ENCODE measurements at places on chromosomes 12 and 14.

GRCh38 chr12:49537231-49537751 is 1.5 kb upstream of the KCNH3 start:
- DNase-seq, result no peak

DNA sequence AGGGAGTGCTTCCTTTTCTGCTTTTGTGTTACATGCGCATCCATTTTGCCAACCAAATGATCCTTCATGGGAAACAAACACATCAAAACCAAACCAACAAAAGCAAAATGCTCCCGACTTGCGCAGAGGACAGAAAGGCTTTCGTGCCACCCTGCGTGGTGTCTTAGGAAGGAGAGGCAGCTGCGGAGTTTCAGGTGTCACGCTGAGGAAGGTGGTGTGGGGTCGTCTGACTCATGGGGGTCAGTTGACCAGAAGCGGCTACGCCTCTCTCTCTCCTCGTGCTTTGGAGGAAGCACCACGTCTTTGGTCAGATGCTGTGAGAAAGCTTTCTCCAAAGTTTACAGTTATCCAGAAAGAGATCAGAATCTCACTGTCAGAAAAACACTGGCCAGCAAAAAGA is 7.9 kb downstream of the EMP1 start:
- no peak for DNase-seq

- DNase-seq, result no peak
These were observed 78.0 kb upstream of the TTC7B start for GRCh38 chr14:90894241-90894640.

GRCh38 chr12:49054524-49054923 is 6.1 kb downstream of the KMT2D start:
- no peak for DNase-seq

DNA sequence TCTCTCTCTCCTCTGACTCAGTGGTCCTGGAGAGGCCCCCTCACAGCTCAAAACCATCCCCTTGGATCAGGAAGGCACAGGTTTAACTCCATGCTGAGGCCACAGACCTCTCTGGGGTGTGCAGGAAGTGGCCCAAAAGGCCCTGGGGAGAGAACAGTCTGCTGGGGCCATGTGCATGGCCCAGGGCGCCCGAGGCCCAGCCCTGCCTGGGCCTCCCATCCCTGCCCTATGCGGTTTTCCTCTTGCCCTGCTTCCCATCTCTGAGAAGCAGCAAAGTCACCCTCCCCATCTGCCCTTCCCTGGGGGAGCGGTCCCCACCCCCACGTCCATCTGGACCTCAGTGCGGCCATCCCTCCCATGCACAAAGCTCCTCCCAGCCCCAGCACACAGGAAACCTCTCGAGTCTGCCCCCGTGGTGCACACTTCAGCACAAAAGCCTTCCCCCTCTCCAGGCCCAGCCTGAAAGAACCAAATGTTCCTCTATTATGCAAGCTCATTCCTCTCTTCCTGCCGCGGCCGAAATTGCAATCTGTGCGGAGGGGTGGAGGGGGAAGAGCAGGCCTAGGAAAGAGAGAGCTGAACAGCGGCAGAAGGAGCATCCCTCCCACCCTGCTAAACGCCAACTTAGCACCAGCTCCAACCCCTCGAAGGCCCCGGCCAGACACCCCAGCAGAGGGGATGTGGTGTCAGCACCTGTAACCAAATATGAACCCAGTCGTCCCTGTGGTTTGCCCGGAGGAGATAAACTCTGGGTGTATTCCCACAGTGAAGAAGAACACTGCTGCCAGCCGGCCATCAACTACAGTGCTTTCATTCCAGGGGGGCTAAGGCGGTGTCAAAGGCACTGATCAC is 108.5 kb downstream of the SCARB1 start:
- peak; percentile 77 for DNase-seq

DNA sequence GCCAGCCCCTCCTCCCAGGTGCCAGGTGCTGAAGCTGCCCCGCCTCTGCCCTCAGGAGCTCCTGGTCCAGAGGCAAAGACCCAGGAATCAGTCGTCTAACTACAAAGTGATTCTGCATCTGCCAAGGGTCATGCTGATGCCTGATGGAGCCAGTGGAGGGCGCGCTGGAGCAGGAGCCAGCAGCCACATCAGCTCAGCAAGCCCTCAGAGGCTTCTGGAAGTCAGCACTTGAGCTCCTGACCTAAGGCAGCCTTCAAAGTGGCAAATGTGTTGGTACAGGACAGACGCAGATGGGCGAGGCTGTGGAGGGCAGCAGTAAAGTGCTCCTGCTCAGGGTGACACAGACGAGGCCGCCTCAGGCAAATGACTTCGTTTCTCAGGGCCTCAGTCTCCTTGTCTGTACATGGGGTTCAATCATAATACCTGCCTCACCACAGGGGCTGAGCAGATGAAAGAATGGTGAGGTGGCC is 10.9 kb downstream of the C12orf43 start:
- no peak for DNase-seq

DNA sequence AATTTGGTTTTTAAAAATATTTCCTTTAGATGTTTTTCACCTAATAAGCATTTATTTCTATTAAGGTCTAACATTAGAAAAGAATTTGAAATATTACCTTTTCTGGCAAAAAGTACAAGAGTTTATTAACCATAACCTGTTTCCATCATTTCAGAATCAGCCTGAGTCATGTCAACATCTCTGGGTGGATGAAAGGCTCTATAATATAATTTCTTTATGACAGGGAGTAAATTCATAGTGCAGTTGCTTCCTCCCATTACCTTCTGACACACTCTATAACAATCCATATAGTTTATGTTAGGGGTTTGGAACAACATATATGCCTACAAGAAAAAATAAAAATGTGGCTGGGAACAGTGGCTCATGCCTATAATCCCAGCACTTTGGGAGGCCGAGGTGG is 134.5 kb downstream of the SLC2A13 start:
- no peak for DNase-seq

DNA sequence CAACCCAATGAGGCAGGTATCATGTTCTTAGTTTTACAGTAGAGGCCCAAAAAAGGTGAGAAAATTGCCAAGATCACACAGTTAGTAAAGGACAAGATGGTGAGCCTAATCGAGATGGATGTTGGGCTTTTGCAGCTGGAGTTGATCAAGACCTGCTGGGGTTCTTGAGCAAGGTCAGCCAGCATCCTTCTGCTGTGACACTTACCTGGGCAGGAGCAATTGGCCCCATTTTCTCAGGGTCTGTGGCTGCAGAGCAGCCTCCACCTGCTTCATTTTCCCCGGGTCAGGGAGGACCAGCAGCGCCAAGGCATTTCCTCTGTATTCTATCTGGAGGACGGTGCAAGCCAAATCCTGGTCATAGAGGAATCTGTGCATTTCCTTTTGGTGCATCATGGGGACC is 6.5 kb downstream of the SERPINA11 start:
- DNase-seq, result no peak

- DNase-seq, result no peak
These were observed 165.6 kb downstream of the SUDS3 start for GRCh38 chr12:118541934-118542333.

- no peak for DNase-seq
These were observed 28.3 kb upstream of the HIGD1C start for GRCh38 chr12:50924131-50924438.

- no peak for DNase-seq
These were observed 47.7 kb upstream of the EVL start for GRCh38 chr14:100017553-100017952.

DNA sequence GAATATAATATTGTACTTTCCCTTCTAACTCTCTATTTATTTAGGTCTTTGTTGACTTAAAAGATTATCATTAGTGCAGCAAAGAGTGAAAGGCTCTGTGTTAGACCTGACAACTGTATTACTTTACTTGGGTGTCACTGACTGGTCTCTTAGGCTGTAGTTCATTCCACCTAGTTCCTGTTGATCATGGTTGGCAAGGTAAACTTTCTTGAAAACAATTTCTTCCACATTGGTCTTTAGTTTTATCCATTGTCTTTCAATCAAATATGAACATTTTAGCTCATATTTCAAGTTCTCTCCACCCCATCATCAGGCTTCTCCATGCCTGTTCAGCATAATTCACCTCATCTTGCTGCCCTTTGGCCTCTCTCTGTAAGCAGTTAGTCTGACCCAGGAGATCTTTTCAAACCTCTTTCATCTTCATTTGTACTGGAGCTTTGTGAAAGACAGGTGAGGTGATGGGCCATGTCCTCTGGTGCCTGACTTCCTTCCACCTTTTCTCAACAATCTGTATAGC is 32.1 kb upstream of the PPM1H start:
- DNase-seq, result no peak

GRCh38 chr14:64117671-64118402 is 176.3 kb downstream of the ESR2 start:
- no peak for DNase-seq

- no peak for DNase-seq
These were observed 6.0 kb downstream of the HDAC7 start for GRCh38 chr12:47813511-47814196.

- no peak for DNase-seq
These were observed 595.1 kb downstream of the SNAPC1 start for GRCh38 chr14:62357362-62357761.

DNA sequence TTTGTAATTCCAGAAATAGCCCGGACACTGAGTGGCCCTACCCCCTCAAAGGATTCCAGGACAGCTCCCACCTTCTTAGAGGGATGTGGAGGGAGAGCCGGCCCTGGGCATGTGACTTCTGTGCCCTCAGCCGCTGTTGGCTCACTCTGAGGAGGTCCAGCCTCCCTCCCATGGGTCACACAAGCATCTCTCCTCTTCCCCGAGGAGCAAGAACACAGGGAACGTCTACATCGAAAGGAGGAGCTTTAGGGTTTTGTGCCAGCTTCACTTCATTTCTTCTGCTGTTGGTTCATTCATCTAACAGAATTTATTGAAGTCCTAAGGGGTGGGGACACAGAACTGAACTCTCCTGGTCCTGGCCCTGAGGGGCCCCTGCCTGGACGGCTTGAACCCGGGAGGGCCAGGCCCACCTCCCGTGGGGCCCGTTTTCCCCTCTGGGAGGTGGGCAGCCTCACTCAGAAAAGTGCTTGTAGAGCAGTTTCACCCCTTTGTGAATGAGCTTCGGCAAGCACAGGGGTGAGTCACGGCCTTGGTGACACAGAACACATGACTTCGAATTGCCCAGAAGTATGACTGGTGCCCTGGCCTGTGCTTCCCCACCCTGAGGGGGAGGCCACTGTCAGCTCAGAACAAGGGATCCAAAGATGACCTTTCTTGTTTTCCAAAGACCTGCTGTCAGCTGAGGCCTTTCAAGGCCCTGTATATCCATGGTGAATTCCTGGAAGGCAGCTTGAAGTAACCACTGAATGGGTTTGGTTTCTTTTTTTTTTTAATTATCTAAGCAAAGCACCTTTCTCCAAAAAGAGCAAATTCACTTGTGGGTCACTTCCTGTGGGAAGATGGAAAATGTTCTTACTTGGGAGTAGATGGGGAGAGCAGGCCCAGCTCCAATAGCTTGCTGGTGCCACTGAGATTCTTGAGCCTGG is 39.2 kb downstream of the NFKBIA start:
- no peak for DNase-seq

- no peak for DNase-seq
These were observed 93.1 kb upstream of the PKP2 start for GRCh38 chr12:32989705-32990104.

GRCh38 chr14:83860631-83861155 is 1669.3 kb upstream of the FLRT2 start:
- DNase-seq, result no peak

DNA sequence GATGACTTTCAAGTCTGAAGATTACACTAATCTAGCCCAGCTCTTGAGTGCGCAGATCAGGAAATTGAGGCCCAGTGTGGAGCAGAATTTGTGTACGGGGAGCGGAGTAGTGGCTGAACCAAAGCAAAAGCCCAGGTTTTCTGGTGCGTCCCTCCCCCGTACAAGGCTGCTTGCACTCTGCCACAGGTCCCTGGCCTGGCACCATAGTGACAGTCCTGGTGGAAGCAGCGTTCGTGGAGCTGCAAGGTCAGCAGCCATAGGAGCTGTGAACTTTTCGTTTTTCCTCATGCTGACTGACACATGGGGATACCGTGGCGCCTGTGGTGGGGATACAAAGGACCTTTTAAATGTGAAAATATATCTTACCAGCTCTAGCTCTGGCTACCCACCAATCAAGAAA is 1.7 kb downstream of the EVL start:
- no peak for DNase-seq

DNA sequence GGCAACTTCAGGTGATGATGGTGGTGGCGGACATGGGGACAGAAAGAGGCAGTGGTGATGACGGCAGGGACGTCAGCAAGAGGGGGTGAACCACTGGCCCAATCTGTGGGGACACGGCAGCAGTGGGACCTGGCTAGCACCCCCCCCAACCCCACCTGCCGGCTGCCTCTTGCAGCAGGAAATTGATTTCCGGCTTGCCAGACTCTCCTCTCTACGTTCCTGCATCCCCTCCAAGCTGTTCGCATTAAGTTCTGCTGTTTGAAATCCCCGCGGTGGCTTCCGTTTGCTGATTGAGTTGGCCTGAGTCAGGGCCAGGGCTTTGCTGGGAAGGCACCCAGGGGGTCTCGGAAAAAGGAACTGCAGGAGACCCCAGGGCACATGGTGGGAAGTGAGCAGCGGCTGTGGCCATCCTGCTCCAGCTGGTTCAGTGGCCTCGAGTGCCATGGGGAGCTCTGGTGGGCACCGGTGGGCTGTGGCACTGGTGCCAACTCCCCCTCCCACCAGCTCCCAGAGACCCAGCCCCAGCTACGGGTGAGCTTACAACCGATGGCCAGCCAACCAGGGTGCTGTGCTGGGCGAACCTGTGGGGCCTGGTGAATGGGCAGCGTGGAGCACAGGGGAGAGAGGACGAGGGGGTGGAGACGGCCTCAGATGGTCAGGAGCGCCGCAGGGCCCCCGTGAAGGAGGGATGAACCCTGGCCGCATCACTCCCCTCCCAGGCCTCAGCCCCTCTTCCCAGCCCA is 14.6 kb upstream of the NUDT14 start:
- DNase-seq, result no peak

DNA sequence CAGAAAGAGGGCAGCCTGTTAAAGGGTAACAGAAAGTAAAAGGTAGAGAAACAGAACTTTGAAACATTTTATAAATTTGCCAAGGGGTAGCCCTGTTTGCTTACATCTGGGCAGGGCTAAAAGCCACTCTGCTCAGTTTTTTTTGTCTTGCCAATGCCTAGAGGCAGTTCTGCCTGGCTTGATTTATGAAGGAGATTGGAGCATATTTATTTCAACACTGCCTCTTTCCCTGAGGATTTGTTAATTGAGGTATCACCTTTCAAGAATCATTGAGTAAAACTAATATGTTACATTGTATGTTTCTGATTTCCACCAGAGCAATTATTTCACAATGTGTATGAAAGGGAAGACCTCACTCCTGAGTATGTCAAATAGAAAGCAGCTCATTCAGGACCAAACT is 160.8 kb downstream of the GXYLT1 start:
- DNase-seq, result peak; percentile 79

Data from NCI-H1436 treated with DMSO at 0.1 percent for 48 hours (cell line).